ENCODE measurements at places on chromosomes 1 and 21. TPM values are rescaled to one million over a fixed set of nuclear protein-coding genes. Genes with fewer than 3 reads are reported as not detected.

DNA sequence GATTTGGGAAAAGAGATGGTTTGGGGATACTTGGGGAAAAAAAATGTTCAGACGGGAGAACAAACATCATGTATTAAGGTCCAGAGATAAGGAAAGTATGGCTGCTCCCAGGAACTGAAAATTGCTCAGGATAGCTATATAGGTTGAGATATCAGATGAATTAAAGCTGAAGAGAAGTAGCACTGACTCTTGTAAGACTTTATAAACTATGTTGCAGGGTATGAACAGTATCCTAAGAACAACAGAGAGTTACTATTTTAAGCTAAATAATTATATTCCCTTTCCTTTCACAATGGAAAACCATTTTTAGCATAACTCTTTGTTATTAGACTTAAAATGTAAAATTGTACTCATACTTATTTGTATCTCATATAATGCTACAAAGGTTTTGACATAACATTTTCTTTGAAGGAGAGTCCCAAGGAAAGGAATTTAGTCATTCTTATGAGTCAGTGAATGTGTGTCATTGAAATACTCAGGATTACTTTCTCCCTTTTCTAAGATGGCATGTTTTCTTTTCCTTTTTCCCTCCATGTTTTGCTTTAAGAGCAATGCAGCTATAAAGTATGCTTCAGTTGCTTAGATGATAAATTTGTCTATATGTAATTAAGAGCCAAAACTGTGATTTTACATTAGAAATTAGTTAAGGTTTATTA, 139.4 kb upstream of the KIAA1614 start:
- DNase-seq = peak; percentile 33

DNA sequence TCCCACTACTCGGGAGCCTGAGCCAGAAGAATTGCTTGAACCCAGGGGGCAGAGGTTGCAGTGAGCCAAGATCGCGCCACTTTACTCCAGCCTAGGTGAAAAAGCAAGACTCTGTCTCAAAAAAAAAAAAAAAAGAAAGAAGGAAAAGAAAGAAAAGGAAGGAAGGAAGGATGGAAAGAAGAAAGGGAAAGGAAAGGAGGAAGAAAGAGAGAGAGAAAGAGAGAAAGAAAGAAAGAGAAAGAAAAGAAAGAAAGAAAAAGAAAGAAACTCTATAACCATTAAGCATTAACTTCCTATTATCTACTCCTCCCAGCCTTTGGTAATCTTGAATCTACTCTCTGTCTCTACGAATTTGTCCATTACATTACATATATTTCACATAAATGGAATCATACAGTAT, 6.9 kb upstream of the NFASC start:
- no peak for DNase-seq

DNA sequence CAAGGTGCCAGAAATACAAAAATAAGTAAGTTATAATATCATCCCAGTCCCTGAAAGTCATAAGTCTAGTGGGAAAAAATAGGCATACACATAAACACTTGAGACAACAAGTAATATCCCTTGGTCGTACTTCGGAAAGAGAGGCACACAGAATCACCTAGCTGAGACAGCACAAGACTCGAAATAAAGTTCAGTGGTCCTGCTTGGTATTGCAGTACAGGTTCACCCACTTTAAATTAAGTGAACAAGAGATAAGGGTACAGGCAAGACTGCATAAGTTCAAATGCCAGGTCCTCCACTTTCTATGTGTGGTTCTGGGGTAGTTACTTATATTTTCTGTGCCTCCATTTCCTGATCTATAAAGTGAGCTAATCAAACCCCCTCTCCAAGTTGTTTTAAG, 47.6 kb downstream of the SEC16B start:
- DNase-seq = no peak

- DNase-seq = no peak
Measured at GRCh38 chr1:230923176-230923575, 54.9 kb upstream of the C1orf198 start.

DNA sequence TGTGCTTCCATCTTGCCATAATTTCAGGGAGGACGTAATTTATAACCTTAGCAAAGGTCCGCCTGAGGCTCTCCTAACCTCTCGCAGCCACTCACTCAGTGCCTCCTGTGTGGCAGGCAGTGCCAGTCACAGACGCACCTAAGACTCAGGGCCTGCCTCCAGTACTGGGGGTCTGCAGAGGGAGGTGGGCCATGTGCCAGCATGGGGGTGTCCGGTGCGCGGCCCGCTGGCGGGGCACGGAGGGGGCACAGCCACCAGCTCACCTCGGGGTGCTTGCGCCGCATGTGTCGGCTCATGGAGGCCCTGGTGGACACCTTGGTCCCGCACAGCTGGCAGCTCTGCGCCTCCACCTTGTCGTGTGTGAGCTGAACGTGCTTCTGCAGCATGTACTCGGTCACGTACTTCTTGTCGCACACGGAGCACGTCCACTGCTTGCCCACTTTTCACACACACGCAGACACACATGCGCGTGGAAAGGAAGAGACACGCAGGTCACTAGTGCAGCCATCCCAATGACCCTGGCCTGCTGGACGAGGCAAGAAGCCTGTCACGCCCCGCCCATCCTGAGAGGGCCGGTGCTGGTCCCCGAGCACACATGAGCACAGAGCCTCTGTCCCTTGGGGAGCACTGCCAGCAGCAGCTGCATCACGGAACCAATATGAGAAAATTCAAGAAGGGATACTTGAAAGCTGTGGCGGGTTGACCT, 43.2 kb upstream of the RIPK4 start:
- no peak for DNase-seq

GRCh38 chr1:112743174-112744008, 28.3 kb upstream of the PPM1J start:
- DNase-seq = no peak

DNA sequence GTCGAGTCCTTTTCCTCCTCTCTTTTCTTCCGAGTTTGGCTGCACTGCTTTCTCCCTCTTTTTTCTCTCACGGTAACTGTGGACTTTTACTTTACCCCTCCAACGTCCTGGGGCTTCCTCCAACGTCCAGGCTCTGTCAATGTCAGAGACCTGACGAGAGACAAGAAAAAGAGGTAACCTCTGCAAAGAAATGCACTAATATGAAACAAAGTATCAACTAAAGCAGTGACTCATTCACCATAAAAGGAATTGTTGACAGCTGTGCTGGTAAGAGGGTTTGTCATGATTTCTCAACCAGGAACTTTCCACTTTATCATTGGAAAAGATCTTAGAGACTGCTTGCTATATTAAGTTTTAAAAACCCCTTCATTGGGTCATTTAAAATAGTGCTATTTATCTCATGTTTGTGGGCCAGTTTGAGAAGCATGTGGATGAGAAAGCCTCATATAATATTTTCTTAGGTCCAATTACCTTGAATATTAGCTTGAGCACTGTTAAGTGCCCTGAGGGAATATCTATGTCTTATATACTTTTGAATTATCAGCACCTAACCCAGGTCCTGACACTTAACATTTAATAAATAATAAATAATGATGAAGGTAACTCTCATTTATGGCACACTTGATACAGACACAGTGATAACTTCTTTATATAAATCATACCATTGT, at the start of gene GBP2:
Gene GBP2 (minus strand): TSS at position 202 of the 668 bp plus-strand sequence. CDS start 4,148 bp downstream, outside the sequence.
- peak; percentile 83 for DNase-seq

GRCh38 chr1:196684476-196684875, 32.6 kb downstream of the CFH start:
- DNase-seq = no peak

- peak; percentile 76 for DNase-seq
Measured at GRCh38 chr1:8089535-8090228, 63.6 kb upstream of the ERRFI1 start.

DNA sequence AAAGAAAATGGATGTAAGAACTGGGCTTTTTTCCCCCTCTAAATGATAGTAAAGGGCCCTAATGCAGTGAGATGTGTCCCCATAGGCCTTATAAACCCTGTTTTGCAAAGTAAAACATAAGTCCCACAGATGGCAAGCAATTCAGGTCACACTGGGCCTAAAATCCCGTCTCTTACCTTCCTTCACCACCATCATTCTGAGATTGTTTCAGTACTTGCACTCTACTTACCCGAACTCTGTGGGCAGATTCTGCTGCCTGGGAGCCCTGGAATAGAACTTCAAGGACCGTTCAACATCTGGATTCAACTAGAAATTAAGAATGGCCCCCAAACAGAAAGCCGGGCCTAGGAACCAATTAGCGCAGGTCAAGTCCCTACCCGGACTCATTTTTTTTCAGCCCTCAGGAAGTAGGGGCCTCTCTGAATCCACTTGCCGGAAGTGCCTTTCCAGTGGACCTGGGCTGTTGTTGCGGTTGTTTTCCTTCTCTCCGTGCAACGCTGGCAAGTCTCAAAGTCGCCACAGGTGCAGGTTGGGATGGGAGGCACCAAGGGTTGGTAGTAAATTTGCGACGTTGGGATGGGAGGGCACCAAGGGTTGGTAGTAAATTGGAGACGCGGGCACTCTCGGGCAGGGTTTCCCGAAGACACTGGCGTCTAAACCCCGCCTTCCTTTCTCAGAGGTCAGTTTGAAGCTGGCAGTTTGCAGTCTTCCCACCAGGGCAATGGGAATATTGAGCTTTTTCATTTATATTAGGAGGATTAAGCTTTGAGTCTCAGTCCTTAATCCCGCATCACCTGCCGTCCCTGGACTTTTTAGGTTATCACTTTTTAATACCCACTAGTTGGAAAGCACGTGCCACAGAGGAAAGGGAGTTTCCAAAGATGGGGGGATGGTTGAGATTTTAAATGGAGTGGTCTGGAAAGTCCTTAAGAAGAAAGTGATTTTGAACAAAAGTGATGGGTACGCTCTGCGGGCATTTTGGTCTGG, at the start of gene TMEM69:
Gene TMEM69 (plus strand): TSS at position 428 of the 987 bp plus-strand sequence. CDS start 2,888 bp downstream, outside the sequence.
- DNase-seq = peak; percentile 90

GRCh38 chr1:19468397-19468956, 16.9 kb downstream of the CAPZB start:
- DNase-seq = no peak

DNA sequence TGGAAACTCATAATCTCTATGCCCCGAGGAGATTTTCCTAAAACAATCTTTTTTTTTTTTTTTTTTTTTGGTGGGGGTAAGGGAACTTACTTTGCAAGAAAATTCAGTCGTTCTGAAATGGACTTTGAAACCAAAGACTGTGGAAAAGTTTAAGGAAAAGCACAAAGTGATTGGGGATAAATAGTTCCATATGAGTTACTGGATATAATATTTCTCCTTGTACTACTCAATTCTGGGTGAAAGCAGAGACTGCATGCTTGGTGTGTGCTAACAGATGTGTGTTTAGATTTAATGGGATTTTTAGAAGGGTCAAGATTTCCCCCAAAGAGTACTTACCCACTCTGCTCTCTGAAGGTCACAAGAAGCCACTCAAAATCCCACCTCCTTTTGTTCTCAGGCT, 204.9 kb upstream of the USP24 start:
- no peak for DNase-seq

DNA sequence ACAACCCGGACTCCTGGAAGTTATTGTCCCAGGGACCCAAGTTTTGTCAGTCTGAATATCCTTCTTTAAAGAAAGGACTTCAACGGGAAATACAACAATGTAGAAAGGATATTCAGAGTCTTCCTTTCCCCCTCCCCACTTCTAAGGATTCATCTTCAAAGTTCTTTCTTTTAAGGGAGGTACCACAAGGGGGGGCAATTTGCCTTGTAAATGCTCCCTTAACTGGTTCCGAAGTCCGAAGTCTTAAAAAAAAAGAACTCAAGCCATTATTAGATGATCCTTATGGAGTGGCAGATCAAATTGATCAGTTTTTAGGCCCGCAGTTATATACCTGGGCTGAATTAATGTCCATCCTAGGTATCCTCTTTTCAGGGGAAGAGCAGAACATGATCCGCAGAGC, 47.0 kb downstream of the SERINC2 start:
- no peak for DNase-seq

DNA sequence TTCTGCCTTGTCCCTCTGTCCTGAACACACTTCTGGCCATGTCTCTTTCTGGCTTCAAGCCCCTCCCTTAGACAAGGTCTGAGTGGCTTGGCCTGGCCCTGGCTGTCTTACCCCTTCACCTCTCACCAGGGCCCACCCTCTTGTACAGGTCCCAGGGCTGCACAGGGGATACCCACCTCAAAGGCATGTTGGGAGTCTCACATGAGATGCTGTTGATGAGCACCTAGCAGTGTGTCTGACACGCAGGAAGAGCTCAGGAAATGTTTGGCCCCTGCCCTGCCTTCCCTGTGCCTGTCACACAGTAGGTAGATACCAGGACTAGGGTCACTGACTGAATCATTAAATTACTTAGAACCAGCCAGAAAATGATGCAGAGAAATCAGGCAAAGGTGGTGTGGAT, 16.6 kb downstream of the ZNF362 start:
- no peak for DNase-seq

- peak; percentile 53 for DNase-seq
Measured at GRCh38 chr1:26700711-26701110, 4.9 kb downstream of the ARID1A start.

DNA sequence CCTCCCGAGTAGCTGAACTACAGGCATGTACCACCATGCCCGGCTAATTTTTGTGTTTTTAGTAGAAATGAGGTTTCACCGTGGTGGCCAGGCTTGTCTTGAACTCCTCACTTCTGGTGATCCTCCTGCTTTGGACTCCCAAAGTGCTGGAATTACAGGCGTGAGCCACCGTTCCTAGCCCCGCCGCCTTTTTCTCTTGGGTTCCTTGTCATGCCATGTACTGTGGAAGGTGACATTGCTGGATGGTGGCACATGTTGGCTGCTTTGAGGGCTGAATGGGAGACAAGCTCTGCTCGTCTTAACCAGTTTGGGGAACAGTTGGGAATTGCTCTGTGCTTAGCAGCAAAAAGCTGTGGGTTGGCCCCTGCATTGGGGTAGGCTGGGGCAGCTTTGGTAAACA, 22.7 kb downstream of the ACTL8 start:
- no peak for DNase-seq

- no peak for DNase-seq
Measured at GRCh38 chr1:219900882-219901281, 27.5 kb downstream of the SLC30A10 start.

DNA sequence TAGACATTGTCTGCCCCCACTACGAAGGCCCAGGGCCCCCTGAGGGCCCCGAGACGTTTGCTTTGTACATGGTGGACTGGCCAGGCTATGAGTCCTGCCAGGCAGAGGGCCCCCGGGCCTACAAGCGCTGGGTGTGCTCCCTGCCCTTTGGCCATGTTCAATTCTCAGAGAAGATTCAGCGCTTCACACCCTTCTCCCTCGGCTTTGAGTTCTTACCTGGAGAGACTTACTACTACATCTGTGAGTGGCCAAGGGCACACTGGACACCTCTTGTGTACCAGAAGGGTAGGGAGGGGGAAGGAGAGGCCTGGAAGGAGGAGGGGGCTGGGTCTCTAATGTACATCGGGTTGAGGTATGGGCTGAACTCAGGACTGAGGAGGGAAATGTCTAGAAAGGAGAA, 3.2 kb downstream of the EFNA4 start:
- no peak for DNase-seq

Gene NCSTN
- total RNA-seq = 65.6 TPM

Gene LGR6
- total RNA-seq = 30.3 TPM

Gene RGSL1
- total RNA-seq = not detected

Gene NUDT4B
- 28.4 TPM for total RNA-seq

Gene EXO1
- total RNA-seq = 23.4 TPM

Gene CXADR
- 16.4 TPM for total RNA-seq

Gene TBX19
- 0.29 TPM for total RNA-seq

Gene RGS7
- not detected for total RNA-seq

Gene DISC1
- total RNA-seq = 1.9 TPM

Gene ARHGAP30
- total RNA-seq = not detected

Gene ATP13A2
- 75.0 TPM for total RNA-seq
